Hindlimb muscle (tissue), 1 donor: ENCODE measurements at places on chromosomes 6 and 20. TPM values are rescaled to one million over a fixed set of nuclear protein-coding genes. Genes with fewer than 3 reads are reported as not detected.

The HLA-DRB1 gene
- polyA plus RNA-seq = 20.5 TPM

The GLO1 gene
- 87.1 TPM for polyA plus RNA-seq

The TFAP2C gene
- polyA plus RNA-seq = 0.31 TPM

- no peak for DNase-seq
Measured at GRCh38 chr6:134389129-134389528, 71.2 kb upstream of the SGK1 start.

DNA sequence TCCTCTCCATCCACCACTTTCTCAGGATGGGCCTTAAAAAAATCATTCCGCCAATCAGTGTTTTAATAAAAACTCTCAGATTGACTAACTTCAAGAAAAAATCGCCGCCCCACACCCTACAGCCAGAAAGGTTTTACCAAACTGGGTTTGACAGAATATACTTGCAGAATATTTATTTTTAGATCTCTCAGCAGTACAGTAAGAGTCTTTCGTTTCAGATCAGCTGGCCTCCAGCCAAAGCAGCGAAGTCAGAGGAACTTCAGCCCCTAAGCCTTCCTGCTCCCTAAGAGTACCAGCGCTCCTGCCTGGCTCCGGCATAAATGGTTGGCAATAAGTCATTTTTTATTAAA, 24.7 kb downstream of the TBC1D7 start:
- DNase-seq = peak; percentile 66

DNA sequence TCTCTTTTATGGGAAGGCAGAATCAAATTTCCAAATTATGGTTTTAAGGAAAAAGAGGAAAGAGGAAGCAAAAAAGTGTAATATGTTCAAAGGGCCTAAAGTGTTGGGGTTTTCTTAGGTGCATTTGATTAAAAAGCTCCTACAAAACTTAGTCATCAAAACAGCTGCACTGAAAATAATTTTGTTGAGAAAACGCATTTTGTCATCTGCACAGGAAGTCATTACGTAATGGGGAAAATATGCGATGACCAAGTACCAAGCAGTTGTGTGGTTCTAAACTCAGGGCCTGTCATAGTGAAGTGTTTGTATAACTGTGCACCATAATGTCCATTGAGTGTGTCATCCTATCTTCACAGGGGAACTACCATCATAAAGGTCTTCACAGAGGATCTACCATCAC, 15.6 kb downstream of the HAO1 start:
- no peak for DNase-seq
